Activated T-helper 1 cell treated with Interleukin-2 at 50 U/mL for 16 hours (primary cell): ENCODE measurements at places on chromosomes 12 and 14.

GRCh38 chr14:40362856-40363255, 930.6 kb upstream of the FBXO33 start:
- DNase-seq: no peak

GRCh38 chr12:114721266-114721665, 37.3 kb upstream of the TBX3 start:
- no peak for DNase-seq

DNA sequence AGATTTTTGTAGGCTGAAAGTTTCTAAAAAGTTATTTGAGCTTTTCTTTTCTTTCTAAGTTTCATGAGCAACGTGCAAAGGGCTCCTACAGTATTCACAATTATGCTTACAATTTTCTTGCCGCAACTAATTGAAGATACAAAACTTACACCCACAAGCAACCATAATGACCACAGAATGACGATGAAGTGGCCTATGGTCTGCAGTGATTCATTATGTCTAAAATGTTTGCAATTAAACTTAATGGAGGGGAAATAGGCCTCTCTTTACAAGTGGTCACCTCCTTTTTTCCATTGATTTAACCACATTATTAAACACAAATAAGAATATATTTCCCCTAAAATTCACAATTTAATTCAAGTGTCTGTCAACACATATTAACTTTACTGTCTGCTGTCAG, 732.6 kb upstream of the FLRT2 start:
- no peak for DNase-seq

- no peak for DNase-seq
These were observed 4.6 kb downstream of the TEAD4 start for GRCh38 chr12:2963760-2964292.

DNA sequence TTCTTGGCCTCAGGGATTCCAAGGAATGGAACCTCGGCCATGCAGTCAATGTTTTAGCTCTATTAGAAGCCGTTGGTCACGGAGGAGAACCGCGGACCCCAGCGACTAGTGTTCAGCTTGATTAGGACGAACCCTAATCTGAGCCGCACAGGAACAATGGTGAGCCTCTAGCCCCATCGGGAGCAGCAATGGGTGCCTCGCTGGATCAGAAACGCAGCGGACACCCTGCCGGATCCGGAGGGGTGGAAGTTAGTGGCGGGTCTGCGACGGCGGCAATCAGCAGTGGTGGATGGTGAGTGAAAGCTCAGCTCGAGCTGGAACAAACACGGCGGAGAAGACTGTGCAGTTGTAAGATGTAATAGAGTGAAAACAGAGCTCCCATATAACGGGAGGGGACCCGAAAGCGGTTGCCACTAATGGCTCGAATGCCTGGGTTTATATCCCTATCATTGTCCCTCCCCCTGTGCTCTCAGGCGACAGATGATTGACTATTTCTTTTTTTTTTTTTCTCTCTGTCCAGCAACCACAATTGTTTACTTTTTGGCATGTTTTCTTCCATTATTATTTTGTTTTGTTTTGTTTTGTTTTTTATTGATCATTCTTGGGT, 127.7 kb downstream of the ZNF664 start:
- DNase-seq: no peak

DNA sequence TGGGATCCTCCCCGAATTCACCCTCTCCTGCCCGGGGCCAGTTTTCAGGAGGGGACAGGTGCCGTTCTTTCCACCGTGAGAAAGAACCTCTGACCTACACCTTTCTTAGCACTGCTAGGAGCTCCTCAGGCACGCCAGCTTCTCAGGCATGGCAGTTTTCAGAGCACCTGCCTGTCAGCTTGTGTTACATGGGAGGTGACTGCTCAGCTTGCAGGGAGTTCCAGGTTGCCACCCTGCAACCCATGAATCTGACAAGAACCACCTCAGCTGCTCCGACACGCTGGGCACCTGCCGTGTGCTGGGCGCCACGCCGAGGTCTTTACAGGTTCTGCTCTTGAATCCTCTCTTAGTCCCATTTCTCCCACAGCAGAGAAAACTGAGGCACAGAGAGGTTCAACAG, 12.9 kb downstream of the BRI3BP start:
- no peak for DNase-seq

DNA sequence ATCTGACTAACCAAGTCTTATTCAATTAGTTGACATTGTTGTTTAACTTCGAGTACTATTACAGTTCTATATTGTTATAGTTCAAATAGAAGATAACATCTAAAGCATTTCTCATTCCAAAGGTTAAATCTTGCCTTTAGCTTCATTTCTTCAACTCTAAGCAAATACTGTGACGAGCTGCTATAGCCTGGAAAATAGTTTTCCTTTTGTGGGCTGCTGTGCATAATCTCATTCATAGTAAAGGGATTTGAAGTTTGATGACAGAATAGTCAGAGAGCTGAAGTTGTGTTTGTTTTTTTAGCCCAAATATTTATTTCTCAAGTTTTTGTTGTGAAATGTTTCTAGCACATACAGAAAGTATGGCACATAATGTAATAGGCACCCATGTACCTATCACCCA, 13.4 kb downstream of the PSEN1 start:
- no peak for DNase-seq

DNA sequence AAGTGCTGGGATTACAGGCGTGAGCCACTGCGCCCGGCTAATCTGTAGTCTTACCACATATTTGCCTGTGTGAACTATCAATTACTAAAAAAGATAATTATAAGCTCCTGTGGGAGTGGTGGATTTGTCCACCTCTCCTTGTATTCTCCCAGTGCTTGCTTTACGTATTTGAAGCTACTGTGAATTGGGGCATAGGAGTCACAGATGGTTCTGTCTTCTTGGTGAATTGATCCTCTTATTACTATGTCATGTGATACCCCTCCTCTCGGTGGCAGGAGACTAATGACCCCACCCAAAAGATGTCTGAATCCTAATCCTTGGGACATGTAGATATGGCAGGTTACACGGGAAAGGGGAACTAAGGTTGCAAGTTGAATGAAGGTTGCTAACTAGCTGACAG, 11.8 kb downstream of the GPR132 start:
- DNase-seq: no peak

DNA sequence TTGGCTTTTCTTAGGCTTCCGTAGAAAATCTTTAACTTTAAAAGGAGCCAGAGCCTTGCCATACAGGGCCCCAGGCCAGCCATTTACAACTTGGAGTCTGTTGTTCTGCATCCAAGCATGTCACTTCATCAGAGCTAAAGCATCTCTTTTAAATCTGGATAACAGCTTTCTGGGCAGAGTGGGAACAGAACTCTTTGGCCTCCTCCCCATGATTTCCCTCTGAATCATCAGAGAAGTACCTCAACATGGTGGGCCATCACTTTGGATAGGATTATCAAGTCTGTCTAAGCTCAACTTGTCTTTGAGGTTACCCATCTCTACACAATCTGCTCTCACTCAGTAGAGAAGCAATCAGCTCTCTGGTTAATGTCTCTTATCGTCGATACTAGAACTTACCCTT, 170.9 kb downstream of the SLC6A15 start:
- no peak for DNase-seq

DNA sequence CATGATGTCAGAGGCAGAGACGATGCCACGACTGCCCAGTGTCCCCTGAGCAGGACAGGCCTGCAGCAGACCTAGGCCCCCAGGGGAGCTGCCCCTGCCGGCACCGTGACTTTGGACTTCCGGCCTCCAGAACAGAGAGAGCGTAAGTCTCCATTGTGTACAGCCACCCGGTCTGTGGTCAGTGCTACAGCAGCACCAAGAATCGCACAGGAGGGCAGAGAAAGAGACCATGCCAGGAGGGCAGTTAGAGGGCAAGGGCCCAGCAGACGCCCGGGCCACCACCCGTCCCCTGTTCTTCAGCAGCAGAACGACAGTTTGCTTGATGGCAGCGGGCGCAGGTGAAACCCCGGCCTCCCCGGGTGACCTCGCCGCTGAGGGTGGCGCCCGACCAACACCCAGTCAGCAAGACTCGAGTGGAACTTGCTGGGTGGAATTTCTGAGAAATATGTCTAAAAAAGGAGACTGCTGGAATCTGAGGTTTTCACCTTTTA, 19.7 kb downstream of the GALNT9 start:
- no peak for DNase-seq

DNA sequence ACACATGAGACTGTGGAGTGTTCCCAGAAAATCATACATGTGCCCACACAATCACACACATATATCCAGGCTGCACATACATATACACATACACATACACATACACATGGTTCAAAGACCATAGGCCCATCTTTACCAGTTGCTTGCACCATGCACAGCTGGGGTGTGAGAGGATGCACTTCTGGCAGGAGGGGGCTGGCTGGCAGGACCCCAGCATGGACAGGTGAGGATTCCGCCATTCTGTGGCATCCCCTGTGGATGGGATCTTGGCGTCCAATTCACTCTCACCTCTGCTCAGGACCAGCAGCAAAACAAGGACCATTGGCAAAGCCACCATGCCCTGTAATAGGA, 7.0 kb downstream of the ITGB7 start:
- no peak for DNase-seq

- no peak for DNase-seq
These were observed 236.1 kb upstream of the NPAS3 start for GRCh38 chr14:32702562-32702961.

DNA sequence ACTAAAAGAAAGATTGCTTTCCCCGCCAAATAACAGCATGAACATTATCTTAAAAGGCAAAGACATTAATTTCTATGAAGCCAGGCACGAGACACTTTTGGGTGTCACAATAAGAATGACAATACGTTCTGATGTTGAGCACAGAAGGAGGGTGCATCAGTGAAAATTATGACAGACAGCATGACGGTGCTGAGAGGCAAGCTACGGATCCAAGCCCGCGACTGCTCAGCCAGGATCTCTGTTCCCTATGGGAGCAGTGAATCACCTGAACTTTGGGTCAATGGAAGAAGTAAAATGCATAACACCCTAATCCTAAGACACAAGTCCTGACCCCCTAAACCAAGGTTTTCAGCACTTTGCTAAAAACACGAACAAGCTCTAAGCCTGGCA, 51.7 kb downstream of the SLC25A47 start:
- DNase-seq: no peak

- no peak for DNase-seq
These were observed 39.3 kb downstream of the MED13L start for GRCh38 chr12:116238149-116238548.

- DNase-seq: no peak
These were observed 74.2 kb downstream of the DNAH10 start for GRCh38 chr12:123836292-123836691.

DNA sequence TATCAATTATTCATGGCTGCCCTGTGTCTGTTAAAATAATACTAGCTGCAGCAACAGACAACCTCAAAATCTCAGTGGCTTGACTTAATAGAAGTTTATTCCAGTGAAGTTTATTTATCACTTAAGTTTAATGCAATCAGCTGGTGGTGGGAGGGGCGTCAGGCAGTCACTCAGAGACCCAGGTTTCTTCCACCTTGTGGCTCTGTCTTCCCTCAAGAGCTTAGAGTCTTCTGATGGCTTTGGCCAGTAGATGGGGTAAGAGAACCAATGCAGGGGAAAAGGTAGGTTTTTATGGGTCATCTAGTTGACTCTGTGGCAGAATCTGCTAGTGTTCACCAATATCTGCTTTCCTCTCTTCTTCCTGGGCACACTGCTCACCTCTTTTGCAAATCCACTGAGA, 668.9 kb downstream of the AACS start:
- no peak for DNase-seq

GRCh38 chr14:98417001-98417400, 855.0 kb downstream of the BCL11B start:
- DNase-seq: no peak

DNA sequence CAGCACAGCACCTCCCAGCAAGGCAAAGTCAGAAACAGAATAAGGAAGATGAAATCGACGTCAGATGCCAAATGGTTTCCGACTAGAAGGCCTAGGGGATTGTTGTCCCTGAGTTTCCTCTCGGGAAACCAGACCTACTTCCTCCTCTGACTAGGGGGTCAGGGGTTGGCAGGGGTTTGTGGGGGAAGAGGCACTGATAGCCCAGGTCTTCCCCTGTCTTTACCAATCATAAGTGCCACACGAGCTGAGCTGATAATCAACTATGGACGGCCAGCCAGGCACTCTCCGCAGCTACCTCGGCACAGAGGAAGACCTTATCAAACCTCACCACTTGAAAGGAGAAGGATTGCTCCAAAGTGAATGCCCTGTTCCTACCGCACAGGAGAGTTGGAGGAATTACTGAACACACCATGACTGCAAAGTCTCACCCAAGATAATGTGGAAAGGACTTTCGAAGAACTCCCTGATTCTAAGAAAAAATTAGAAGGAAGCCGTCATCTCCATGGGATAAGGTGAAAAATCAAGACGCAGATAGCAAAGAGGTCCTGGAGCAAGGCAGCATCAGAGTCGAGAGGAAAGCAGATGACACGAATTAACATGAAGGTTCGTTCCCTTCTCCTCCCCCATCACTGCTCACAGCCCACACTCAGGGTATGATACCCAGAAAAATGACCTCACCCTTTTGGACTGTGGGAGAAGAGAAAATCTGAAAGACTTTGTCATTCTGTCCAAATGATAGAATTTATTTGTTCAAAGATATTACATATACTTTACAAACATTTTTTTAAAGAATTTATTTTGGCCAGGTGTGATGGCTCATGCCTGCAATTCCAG, 77.7 kb upstream of the MED13L start:
- DNase-seq: no peak

GRCh38 chr14:76133103-76133502, 18.6 kb upstream of the GPATCH2L start:
- no peak for DNase-seq

DNA sequence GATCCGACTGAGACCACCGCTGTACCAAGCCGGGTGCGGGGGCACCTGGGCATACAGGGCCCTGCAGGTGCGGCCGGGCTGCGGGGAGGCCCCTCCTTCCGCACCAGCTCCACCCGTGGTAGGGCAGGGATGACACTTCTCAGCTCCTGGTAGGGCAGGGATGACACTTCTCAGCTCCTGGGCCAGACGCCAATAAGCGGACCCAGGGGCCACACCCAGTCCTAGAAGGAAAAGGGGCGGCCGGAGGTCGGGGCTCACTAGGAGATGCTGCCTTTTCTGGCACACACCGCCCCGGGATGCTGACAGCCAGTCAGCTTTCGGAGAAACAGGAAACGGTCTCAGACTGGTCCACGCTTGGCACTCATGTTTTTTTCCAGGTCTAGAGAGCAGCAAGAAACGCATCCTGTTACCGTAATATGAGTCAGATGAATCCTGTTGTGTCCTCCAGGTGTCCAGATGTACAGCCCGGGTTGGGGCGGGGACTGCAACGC, 34.8 kb downstream of the NFKBIA start:
- no peak for DNase-seq

DNA sequence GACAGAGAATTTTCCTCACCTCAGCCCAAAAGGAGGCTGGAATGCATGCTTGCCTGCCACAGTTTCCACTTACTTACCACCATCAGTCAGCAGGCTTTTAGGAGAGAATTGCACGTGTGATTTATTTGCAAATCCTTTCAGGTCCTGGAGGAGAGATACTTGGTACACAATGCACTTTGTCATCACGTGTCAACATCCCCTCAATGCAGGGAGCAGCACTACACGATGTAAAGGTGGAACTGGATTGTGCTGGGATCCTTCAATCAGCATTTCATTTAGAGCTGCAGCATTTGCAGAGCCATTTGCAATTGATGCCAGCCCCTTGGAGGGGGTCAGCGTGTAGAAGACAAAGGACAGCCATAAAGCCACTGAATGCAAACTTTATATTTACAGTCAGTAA, 218.1 kb downstream of the GLT1D1 start:
- no peak for DNase-seq

GRCh38 chr12:65100140-65100539, 21.0 kb downstream of the WIF1 start:
- DNase-seq: no peak

- no peak for DNase-seq
These were observed 90.4 kb downstream of the CRACR2A start for GRCh38 chr12:3662521-3662921.
